A375 (cell line): ENCODE measurements at places on chromosomes 7 and 10. TPM values are rescaled to one million over a fixed set of nuclear protein-coding genes. Genes with fewer than 3 reads are reported as not detected.

NCAPG2 gene
- 28.8 and 29.6 TPM in 2 replicates for total RNA-seq

TEX36 gene
- total RNA-seq = 0.27 and 0.30 TPM in 2 replicates

PKD2L1 gene
- total RNA-seq = not detected in 2 replicates

MBLAC1 gene
- total RNA-seq = 4.8 and 6.3 TPM in 2 replicates

ABCB8 gene
- total RNA-seq = 29.2 and 37.3 TPM in 2 replicates

C10orf143 gene
- total RNA-seq = 0.19 and 1.4 TPM in 2 replicates

DPP6 gene
- not detected in 2 replicates for total RNA-seq

NKX2-3 gene
- 0.13 TPM in 1 of 2 replicates, not detected in the other for total RNA-seq

TRA2A gene
- 22.4 and 25.3 TPM in 2 replicates for total RNA-seq

TRIM56 gene
- total RNA-seq = 11.0 and 13.3 TPM in 2 replicates

LIPJ gene
- not detected in 2 replicates for total RNA-seq

LIPF gene
- not detected in 2 replicates for total RNA-seq

CTTNBP2 gene
- total RNA-seq = 0.19 and 2.4 TPM in 2 replicates

ACTR3C gene
- total RNA-seq = not detected in 2 replicates

CD36 gene
- not detected in 2 replicates for total RNA-seq

ZNF736 gene
- total RNA-seq = 10.5 and 15.5 TPM in 2 replicates

DRGX gene
- not detected in 2 replicates for total RNA-seq

FLNC gene
- 0.03 TPM in 1 of 2 replicates, not detected in the other for total RNA-seq

HOXA6 gene
- total RNA-seq = 5.7 TPM in 2 replicates

FAM25A gene
- not detected in 2 replicates for total RNA-seq

MLXIPL gene
- 0.05 and 0.26 TPM in 2 replicates for total RNA-seq

TMEM236 gene
- total RNA-seq = not detected in 2 replicates

NEUROD6 gene
- total RNA-seq = not detected in 2 replicates

AKR1B15 gene
- not detected in 2 replicates for total RNA-seq

AKR1D1 gene
- total RNA-seq = not detected in 2 replicates

CYP3A4 gene
- total RNA-seq = not detected in 2 replicates

HGF gene
- not detected in 2 replicates for total RNA-seq

IFIT3 gene
- 4.3 and 6.6 TPM in 2 replicates for total RNA-seq

UCN3 gene
- total RNA-seq = not detected in 2 replicates

ADAM22 gene
- 7.2 and 7.4 TPM in 2 replicates for total RNA-seq

NUTM2D gene
- 1.7 and 2.9 TPM in 2 replicates for total RNA-seq

AGBL3 gene
- 0.21 and 0.41 TPM in 2 replicates for total RNA-seq

ITPRID1 gene
- not detected in 2 replicates for total RNA-seq

C7orf33 gene
- total RNA-seq = not detected in 2 replicates

MYH16 gene
- 0.87 and 1.7 TPM in 2 replicates for total RNA-seq

PODXL gene
- 12.0 and 12.7 TPM in 2 replicates for total RNA-seq

FAM221A gene
- total RNA-seq = 1.6 and 1.8 TPM in 2 replicates

AKR1C4 gene
- total RNA-seq = not detected in 2 replicates

C10orf53 gene
- not detected in 2 replicates for total RNA-seq
